Endothelial cell of umbilical vein (primary cell): ENCODE measurements at places on chromosomes 7 and 10. TPM values are rescaled to one million over a fixed set of nuclear protein-coding genes. Genes with fewer than 3 reads are reported as not detected.

The AEBP1 gene
- total RNA-seq, result 47.7 and 48.0 TPM in 2 replicates

The OR9A2 gene
- total RNA-seq, result not detected in 2 replicates

The NKX1-2 gene
- total RNA-seq, result not detected in 2 replicates

The CAMK2G gene
- total RNA-seq, result 28.1 and 33.6 TPM in 2 replicates

The ZRANB1 gene
- total RNA-seq, result 17.3 and 17.7 TPM in 2 replicates

The FOXI2 gene
- not detected in 2 replicates for total RNA-seq

The MAT1A gene
- total RNA-seq, result not detected in 2 replicates

The KNDC1 gene
- not detected in 2 replicates for total RNA-seq

The OR2F1 gene
- total RNA-seq, result not detected in 2 replicates

The SEMA4G gene
- total RNA-seq, result 6.0 and 6.7 TPM in 2 replicates

The GRB10 gene
- 240 and 243 TPM in 2 replicates for total RNA-seq

The H2AZ2 gene
- total RNA-seq, result 226 and 232 TPM in 2 replicates

The GOT1 gene
- total RNA-seq, result 36.3 and 40.7 TPM in 2 replicates
